ENCODE measurements at places on chromosomes 11 and 22. TPM values are rescaled to one million over a fixed set of nuclear protein-coding genes. Genes with fewer than 3 reads are reported as not detected.

SNX15 gene
- total RNA-seq: 13.1 TPM

C11orf42 gene
- not detected for total RNA-seq

CCDC90B gene
- 64.2 TPM for total RNA-seq

TREH gene
- not detected for total RNA-seq

CRYAB gene
- total RNA-seq: 1.0 TPM

OR51E1 gene
- total RNA-seq: not detected

DERL3 gene
- total RNA-seq: 1.3 TPM

IGSF22 gene
- not detected for total RNA-seq

TALDO1 gene
- 115 TPM for total RNA-seq

NRXN2 gene
- total RNA-seq: not detected

MS4A15 gene
- total RNA-seq: not detected

NXF1 gene
- total RNA-seq: 38.1 TPM

IFITM1 gene
- 0.37 TPM for total RNA-seq

IL10RA gene
- 0.09 TPM for total RNA-seq

MS4A8 gene
- total RNA-seq: not detected

KRTAP5-8 gene
- not detected for total RNA-seq

PANX3 gene
- total RNA-seq: not detected

RFPL1 gene
- total RNA-seq: not detected

LBHD1 gene
- 2.5 TPM for total RNA-seq

SLC29A2 gene
- 2.3 TPM for total RNA-seq

LIF gene
- total RNA-seq: 1.7 TPM

FOLR1 gene
- 0.68 TPM for total RNA-seq

NCR3LG1 gene
- 2.7 TPM for total RNA-seq

RCN1 gene
- 299 TPM for total RNA-seq

C11orf86 gene
- total RNA-seq: not detected

RGL4 gene
- not detected for total RNA-seq

FGF3 gene
- not detected for total RNA-seq
